ENCODE measurements at places on chromosomes 11 and 22.

GRCh38 chr11:115627071-115627470 lies 122.9 kb upstream of the CADM1 start:
- DNase-seq = no peak

DNA sequence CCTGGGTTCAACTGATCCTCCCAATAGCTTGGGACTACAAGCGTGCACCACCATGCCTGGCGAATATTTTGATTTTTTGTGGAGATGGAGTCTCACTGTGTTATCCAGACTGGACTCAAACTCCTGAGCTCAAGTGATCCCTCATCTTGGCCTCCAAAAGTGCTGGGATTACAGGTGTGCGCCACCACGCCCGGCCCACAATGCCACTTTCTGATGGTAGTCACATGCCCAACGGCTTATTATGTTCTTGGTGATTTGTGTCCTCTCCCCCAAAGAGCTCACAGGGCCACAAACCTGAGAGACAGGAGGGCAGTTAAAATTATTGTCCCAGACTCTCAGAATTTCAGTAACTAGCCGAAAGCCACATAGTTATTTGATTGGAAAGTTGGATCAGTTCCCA lies 9.6 kb downstream of the GRIK4 start:
- DNase-seq = no peak

DNA sequence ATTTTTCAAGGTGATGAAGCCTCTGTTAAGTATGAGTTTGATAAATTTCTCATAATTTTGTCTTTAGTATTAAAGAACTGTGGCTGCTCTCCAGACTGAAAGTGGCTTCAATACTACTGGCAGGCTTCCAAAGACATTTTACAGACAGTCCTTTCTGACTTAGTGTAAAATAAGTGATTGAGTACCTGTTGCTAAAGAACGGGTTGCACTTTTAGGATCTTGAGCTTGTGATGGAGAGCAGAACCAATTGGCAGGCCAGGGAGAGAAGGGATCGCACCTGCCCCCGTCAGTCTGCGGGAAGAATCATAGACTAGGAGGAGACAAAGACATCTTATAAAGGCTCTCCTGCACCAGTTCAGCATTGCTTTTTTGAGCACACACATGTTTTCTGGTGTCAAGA lies 4.4 kb downstream of the NCAM1 start:
- DNase-seq = no peak

GRCh38 chr11:118924591-118925585 lies 838 bp downstream of the BCL9L start:
- DNase-seq = no peak

DNA sequence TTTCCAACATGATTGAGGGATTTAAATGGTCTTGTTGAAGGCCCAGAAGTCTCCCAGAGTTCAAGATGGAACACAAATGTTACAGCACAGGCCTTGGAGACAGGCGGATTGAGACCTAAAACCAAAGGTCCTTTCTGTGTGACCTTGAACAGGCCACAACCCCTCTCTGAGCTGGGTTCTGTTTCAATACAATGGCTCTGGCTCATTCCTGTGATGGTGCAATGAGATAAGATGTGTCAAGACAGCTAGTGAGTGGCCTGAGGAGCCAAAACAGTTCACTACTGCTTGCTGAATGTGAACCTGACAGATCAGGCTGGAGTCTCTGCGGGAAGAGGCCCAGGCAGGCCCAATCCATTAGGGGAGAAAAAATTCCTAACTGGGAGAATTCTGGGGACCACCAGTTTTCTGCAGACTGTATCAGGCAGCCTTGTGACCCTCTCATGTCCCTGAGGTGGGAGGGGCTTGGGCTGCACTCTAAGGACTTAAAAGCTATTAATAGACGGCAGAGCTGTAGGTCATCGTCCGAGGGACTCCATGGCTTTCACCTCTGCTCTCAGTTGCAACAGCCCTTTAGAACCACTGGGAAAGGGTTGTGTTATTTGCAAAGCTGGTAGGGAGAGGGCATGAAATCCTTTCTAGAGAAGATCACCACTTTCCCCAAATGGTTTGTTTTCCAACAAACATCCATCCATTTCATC lies 126.1 kb upstream of the TEAD1 start:
- no peak for DNase-seq

Data from stimulated activated CD4-positive, alpha-beta T cell treated with anti-CD3 and anti-CD28 coated beads, Interleukin-2, amount 100 ng/mL, for 4 hours (primary cell).